ENCODE measurements at places on chromosomes 1 and 21.
A peak's percentile ranks its signal among the peaks of the same experiment; 100 is the strongest.

DNA sequence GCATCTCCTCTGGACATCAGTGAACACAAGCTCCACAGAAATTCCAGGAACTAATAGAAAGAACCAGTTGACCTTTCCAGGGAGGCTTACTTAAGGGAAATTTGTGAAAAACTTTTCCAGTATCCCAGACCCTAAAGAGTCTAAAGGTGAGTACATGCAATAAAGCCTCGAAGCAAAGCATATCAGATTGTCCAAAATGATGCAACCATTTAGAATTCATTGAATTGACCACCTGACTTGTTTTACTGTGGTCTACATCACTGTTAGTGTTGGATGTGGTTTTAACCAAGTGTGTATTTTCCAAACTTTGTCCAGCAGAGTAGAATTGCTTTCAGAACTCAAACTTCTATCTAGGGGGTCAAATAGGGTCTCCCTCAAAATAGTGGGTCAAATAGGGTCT lies 76.3 kb upstream of the TIAM1 start:
- no peak for DNase-seq

DNA sequence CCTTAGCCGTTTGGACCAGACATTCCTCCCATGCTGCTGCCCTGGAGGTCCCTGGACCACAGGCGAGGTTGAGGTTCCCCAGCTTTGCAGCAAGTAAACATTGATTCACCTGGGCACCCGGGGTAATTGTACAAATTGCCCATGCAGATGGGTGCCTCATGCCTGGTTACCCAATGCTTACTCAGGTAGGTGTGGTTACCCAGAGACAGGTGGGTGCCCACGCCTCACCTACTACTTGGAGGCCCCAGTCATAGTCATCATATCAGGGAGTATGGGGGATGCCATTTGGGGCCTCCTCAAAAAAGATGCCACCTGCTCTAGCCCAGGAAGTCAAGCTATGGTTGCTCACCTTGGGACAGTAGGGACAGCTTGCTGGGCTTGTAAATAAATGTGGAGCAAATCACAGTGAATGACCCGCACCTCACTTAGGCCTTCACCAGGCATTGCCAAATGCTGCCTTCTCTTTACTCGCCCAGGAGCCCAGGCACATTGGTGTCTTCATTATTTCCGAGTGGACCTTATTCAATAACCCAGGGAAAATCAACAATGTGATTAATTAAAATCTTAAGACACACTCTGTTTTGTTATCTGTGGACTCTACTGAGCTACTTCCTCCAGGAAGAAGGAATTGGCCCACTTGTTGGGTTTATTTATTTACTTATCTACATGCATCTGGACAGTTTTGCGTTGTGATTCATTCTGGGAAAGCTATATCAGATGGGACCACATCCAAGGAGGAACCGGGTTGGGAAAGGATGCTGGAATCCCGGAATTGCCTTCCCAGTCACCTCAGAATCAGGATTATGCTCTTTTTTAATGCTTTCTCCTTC lies 35.6 kb upstream of the GRHL3 start:
- DNase-seq: no peak

GRCh38 chr21:45719177-45719802 lies 75.8 kb downstream of the PCBP3 start:
- no peak for DNase-seq

DNA sequence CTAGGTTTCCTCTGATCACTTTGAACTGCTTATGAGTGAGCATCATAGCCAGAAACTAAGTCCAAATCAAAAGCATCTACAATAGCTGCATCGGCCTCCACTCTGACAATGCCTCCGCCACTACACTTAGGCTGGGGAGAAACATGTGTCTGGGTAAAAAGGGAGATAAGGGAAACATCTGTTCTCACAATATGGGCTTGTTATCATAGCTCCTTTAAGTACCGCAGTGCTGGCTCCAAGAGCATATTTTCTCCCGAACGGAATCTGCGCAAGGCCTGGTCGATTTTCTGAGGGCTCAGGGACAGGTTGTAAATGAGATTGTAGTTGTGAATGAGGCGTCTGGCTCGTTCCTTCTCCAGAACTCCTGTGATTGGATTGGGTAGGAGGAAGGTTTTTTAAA lies 63.9 kb upstream of the CYP2J2 start:
- no peak for DNase-seq

GRCh38 chr1:225844236-225845061 lies 34.5 kb downstream of the EPHX1 start:
- DNase-seq: no peak

DNA sequence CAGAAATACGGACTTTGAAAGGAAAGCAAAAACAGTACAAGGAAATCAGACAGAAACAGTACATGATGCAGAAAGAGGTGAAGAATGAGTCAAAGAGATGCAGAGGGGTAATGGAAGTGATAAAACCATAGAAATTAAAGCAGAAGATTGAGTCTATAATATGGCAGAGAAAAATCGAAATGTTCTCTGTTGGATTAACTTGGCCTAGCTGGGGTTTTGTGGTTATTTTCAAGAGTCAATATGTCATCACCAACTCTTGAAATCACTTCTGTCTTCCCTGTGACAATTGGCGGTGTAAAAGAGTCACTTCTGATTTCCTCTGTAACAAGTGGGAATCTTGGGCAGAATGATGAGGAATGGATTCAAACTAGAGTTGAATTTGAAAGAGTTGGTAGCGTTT lies 7.4 kb downstream of the YTHDF2 start:
- DNase-seq: no peak

DNA sequence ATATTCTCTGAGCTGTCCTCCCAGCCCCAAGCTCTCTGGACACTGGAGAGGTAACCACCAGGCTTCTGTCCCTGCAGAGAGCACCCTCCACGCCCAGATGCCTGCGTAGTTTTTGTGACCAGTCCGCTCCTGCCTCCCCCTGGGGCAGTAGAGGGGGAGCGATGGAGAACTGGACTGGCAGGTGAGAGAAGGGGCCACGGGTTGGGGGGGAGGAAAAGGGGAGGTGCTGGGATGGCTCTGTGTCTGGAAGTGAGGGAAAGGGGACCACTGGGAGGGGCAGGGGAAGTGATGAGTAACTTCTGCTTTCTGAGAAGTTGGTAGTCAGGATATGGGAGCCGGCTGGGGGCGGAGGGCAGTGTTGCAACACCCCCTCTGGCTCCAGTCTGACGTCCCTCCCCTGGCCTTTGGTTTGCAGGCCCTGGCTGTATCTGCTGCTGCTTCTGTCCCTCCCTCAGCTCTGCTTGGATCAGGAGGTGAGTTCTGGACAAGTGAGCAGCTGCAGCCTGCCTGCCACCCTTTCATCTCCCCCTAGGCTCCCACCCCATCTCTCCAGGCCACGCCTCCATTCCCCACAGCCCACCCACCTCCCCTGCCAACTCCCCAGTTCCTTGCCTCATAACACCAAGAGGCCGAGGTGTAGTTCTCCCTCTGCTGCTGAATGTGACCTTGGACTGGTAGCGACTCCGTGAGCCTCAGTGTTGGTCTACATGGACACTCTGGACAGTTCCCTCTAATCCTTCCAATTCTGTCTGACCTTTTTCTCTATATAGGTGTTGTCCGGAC lies 3.1 kb downstream of the ADAMTSL4 start:
- DNase-seq: no peak

- DNase-seq: no peak
These were observed 492 bp upstream of the COLGALT2 start for GRCh38 chr1:184037849-184038591.

DNA sequence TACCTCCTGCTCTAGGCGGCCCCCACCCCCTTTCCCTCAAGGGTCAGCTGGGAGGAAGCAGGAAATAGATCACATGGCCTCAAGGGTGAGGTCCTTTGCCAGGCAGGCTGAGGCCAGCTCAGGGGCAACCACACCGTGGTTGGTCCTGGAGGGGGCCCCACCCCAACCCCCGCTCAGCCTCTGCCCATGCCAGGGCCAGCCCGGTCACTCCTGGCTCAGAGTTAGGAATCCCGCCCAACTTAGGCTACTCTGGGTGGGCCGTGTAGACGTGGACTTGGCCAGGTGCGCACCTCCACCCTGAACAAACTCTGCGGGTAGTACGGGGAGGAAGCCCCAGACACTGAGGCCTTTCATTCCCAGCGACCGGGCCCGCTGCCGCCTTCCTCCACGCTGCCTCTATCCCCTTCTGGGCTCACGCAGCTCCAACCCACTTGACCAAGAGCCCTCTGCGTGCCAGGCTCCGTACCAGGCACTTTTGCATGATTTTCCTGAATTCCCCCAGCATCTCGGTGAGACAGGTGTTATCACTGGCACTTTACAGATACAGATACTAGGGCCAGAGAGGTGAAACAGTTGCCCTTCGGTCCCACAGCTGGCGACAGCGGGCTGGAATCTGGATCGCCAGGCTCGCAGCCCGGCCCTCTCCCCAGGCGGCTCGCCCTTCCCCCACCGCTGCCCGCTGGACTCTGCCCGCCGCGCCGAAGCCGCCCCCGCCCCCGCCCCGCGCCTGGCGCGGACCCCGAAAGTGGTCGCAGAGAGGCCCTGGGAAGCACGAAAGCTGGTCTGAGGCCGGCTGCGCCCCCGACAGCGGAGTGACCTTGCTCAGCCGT lies 769 bp downstream of the GALE start:
- no peak for DNase-seq

- no peak for DNase-seq
These were observed 331.6 kb upstream of the DUSP10 start for GRCh38 chr1:222073307-222073995.

GRCh38 chr1:229474509-229474908 lies 33.6 kb downstream of the NUP133 start:
- DNase-seq: no peak

DNA sequence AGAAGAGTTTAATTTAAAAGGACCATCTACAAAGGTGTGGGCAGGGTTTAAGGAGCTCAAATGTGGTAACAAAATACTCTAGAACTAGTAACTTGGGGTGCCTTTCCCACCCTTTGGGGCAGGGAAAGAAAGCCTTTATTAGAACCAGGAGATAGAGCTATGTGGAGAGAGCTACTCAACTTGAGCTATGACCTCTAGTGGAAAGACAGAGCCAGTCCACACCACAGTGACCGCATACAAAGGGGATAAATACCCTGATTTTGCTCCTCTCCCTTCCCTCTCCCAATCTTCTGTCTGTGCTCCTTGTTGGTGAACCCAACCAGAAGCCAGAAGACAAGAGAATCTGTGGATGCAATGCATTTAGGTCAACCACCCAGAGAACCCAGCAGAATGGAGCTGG lies 54.4 kb upstream of the JAK1 start:
- no peak for DNase-seq

- DNase-seq: no peak
These were observed 31.2 kb upstream of the IFNAR2 start for GRCh38 chr21:33198346-33199099.

- DNase-seq: peak; percentile 57
These were observed 69.6 kb upstream of the LRRC8B start for GRCh38 chr1:89454845-89455521.

DNA sequence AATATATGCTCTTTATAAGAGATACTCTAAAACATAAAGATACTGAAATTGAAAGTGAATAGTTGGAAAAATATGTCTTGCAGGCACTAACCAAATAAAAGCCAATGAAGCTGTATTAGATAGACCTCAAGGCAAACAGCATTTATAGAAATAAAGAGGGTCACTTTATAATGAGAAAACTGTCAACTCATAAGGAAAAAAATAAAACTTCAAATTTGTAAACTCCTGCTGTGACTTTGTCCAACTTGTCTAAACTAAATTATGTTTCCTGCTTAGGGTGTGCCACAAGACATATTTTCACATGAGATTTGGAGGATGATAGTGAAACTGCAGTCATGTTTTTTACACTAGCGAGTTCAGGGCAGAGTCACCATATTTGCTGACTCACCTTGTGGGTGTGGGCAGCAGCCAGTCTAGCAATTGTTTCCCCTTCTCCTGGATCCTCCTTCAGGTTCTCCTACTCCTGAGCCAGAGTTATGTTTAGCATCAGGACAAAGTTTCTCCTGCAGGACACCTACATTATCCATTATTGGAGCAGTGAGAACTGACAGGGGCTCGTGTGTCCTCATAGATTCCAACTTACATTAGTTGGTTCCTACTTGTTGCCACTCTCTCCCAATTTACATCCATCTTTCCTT lies 43.8 kb downstream of the CD53 start:
- no peak for DNase-seq

GRCh38 chr1:243449373-243449772 lies 193.5 kb downstream of the SDCCAG8 start:
- no peak for DNase-seq

- no peak for DNase-seq
These were observed 27.2 kb upstream of the SELENON start for GRCh38 chr1:25772692-25773245.

DNA sequence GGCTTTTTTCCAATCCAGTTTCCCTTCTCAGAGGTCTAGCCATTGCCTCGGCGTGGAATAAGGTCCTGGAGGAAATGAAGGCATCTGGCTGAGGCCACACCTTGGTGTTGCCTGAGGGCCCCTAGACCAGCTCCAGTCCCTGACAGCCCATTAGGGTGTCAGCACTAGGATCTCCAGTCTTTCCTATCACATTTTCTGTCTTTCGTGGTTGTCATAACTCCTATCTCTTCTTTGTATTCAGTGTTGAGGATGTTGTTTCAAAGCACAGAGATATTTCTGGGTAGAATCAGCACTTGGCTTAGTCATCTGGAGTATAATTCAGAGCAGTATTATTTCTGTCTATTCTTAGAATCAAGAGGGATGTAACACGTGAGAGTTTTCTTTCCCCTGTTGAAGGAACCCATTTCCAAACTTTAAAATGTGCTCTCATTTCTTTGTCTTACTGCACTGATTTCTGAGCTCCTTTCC lies 844.3 kb downstream of the KCNT2 start:
- DNase-seq: peak; percentile 3

DNA sequence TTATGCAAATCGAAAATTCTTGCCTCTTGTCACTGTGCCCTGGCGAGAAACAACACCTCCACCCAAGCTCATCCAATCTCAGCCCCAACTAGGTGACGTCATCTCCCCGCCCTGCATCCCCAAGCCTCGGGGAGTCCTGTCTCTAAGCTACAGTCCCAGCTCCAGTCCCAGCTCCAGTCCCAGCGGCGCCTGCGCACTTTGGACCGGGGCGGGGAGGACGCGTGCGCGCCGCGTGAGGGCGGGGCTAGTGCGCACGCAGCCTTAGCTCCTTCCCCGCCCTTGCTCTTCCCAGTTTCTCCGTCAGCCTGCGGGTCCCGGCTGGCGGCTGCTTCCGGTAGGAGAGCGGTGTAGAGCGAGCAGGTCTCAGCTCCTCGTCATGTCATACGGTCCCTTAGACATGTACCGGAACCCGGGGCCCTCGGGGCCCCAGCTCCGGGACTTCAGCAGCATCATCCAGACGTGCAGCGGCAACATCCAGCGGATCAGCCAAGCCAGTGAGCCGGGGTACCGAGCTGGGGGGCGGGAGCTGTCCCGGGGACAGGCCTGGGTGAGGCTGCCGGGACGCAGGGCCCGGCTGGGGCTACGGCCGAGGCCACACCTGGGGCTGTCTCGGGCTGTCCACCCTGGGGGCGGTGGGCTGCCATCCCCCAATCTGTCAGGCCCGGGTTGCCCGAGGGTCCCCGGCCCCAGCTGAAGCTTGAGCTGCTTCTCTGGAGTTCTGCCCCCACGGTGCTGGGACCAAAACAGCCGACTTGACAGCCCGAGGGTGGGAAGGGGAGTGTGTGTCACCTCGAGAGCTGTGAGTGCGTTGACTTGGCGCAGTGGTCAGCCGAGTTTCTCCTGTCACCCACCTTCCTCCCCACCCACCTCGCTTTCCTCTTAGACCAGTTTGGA lies at the start of gene STX12:
TSS of gene STX12 (plus strand) at position 288 of the 894 bp plus-strand sequence. CDS start at position 377, 89 bp downstream.
- DNase-seq: peak; percentile 97
